ENCODE measurements at places on chromosomes 16 and 17.

DNA sequence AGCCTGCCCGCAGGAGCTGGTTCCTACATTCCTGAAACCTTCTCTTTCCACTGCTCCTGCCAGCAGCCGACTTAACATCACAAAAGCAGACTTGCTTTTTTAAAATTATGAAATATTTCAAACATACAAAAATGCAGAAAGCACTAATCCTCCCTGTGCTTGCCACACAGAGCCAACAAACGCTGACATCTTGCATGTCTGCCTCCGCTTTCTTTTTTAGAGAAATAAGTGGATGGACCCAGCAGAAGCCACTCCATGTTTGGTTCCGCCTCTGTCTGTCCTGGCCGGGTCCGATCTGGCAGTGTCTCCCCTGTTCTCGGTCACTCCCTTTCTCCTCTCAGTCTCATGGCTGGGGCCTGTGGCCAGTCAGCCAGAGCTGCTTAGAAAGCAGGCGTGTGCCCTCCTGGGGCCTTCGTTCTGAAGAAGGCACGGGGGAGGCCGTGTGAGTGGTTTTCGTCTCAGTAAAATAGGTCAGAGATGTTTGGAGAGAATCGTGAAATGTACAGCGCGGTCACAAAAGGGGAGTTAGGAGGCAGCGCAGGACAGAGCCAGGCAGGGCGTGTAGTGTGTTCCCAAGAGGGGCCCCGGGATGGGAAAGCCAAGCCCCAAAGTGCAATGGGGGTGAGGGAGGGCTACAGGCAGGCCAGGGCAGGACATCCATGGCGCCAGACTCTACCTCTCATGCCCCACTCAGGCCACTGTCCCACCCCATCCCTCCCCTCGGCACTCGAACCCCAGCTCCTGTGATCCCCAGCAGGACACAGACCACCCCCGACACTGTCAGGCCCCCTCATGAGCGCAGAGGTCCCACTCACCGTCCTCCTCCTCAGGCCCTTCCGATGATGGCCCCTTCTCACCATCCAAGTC is 23.2 kb downstream of the MXRA7 start:
- no peaks in the 10 kb centered on the region for H3K27me3 ChIP-seq
- peaks cover 2% of the 10 kb centered on the region for H3K36me3 ChIP-seq
- H3K4me1 ChIP-seq, result peaks cover 12% of the 10 kb centered on the region
- DNase-seq, result no peak
- no peak overlapping the region for H3K4me3 ChIP-seq

DNA sequence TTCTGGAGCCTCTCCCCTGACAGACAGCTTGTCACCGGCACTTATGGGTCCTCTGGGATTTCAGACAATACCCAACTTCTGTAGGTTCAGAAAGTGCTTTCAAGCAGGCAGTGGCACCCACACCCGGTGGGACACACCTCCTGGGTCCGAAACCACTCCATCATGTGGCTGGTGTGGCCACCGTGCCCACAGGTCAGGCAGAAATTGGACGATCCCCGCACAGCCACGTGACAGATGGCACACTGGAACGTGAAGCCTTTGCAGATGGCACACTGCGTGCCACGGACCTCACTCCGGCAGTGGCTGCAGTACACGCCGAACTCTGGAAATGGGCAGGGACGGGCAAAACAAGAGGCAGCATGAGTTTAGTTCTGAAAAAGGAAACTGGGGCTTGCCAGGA is 99.5 kb upstream of the FA2H start:
- H3K36me3 ChIP-seq, result peaks cover 12% of the 10 kb centered on the region
- no peak overlapping the region for H3K27ac ChIP-seq
- no peak for DNase-seq
- H3K4me1 ChIP-seq, result no peaks in the 10 kb centered on the region
- H3K4me3 ChIP-seq, result no peak overlapping the region
- no peaks in the 10 kb centered on the region for H3K27me3 ChIP-seq

DNA sequence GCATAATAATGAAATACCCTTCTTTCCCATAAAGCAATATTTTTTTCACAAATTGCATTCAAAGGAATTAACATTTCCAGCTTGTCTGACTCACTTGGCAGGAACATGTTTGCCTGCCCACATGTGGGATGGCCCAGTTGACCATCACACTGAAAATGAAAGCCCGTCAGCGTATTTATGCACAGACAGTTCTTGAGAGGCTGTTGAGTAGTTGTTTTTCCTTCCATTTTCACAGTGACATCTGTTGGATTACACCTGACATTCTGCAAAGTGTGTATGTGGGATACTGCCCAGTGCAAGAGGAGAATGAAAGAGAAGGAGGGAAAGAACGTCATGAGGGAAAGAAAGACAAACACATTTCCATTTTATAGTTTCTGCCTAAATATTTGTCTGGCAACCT is 29.7 kb downstream of the HS3ST4 start:
- no peaks in the 10 kb centered on the region for H3K36me3 ChIP-seq
- DNase-seq, result no peak
- no peak overlapping the region for H3K4me3 ChIP-seq
- H3K27me3 ChIP-seq, result peaks cover 3% of the 10 kb centered on the region
- H3K4me1 ChIP-seq, result no peaks in the 10 kb centered on the region

- no peak for DNase-seq
- H3K27ac ChIP-seq, result no peak overlapping the region
- no peak overlapping the region for H3K4me3 ChIP-seq
- H3K4me1 ChIP-seq, result peaks cover 26% of the 10 kb centered on the region
These were observed 2.6 kb downstream of the NUP88 start for GRCh38 chr17:5416901-5417300.

GRCh38 chr17:34420254-34420766 is 57.3 kb upstream of the CCL1 start:
- peaks cover 6% of the 10 kb centered on the region for H3K4me1 ChIP-seq
- no peak overlapping the region for H3K27ac ChIP-seq
- peak; percentile 45 for DNase-seq

GRCh38 chr16:19225651-19226050 is 57.6 kb downstream of the SYT17 start:
- no peaks in the 10 kb centered on the region for H3K4me1 ChIP-seq
- H3K4me3 ChIP-seq, result no peak overlapping the region
- DNase-seq, result no peak
- H3K36me3 ChIP-seq, result no peaks in the 10 kb centered on the region
- H3K27ac ChIP-seq, result no peak overlapping the region

Data from natural killer cell (primary cell).